Uterus (tissue), 4 donors: ENCODE measurements at places on chromosomes 5 and 9.

DNA sequence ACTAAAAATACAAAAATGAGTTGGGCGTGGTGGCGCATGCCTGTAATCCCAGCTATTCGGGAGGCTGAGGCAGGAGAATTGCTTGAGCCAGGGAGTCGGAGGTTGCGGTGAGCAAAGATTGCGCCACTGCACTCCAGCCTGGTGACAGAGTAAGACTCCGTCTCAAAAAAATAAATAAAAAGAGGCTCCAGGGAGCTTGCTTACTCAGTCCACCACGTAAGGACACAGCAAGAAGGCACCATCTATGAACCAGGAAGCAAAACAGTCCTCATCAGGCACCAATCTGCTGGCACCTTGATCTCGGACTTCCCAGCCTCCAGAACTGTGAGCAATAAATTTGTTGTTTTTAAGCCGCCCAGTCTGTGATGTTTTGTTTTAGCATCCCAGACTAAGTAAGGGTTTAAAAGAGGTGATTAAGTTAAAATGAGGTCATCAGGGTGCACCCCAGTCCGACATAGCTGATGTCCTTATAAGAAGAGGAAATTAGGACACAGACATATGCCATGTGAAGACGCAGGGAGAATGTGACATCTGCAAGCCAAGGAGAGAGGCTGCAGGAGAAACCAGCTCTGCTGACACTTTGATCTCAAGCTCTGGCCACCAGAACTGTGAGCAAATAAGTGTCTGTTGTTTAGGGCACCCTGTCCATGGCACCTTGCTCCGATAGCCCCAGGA is 45.9 kb downstream of the C9orf50 start:
- no peak overlapping the region for H3K4me3 ChIP-seq
- no peaks in the 10 kb centered on the region for H3K36me3 ChIP-seq
- no peak for DNase-seq
- no peaks in the 10 kb centered on the region for H3K4me1 ChIP-seq

DNA sequence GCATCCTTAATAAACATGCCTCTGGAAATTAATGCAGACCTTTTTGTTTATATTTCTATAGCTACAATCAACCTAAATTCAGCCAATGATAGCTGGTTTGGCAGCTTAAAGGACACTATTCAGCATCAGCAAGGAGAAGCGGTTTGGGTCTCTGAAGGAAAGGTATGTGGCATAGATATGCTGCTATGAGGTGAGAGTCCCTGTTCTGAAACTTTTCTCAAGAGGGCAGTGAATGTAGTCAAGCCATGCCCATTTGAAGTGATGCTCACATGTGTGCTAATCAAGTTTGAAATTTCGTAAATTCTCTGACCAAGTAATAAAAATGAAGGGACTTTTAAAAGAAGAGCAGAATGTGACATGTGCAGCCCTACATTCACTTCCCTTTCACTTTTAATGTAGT is 72.6 kb downstream of the TJP2 start:
- no peak overlapping the region for H3K4me3 ChIP-seq
- no peaks in the 10 kb centered on the region for H3K4me1 ChIP-seq
- no peaks in the 10 kb centered on the region for H3K36me3 ChIP-seq
- DNase-seq, result no peak

DNA sequence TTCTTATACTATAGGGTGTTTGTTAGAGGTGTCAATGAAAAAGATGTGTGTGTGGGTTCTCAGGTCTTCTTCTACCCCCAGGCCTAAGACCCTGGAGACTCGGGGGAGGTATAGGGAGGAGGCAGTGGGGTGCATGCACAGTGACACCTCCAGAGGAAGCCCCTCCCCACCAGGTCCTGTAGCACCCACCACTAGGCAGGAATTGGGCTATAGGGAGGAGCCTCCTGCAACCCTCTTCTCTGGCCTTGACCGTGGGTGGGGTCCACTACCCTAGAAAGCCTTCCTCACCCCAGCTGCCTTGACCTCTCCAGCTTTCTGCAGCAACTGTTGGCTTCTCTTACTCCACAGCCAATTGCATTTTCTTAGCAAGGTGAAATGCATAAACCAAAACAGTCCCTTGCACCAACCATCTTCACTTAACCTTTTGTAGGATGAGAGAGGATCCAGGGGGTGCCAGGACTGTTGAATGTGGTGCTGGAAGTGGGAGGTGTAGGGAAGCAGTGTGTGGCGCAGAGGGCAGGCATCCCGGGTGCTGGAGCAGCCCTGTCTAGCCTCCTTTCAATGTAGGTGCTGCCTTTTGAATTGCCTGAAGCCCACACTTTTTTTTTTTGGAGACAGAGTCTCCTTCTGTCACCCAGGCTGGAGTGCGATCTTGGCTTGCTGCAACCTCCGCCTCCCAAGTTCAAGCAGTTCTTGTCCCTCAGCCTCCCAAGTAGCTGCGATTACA is 128.5 kb downstream of the RGS3 start:
- no peak overlapping the region for H3K4me3 ChIP-seq
- no peak for DNase-seq
- no peaks in the 10 kb centered on the region for H3K4me1 ChIP-seq
- H3K36me3 ChIP-seq, result no peaks in the 10 kb centered on the region
- H3K27me3 ChIP-seq, result no peaks in the 10 kb centered on the region
- peak overlapping the region; percentile 17 for H3K27ac ChIP-seq

DNA sequence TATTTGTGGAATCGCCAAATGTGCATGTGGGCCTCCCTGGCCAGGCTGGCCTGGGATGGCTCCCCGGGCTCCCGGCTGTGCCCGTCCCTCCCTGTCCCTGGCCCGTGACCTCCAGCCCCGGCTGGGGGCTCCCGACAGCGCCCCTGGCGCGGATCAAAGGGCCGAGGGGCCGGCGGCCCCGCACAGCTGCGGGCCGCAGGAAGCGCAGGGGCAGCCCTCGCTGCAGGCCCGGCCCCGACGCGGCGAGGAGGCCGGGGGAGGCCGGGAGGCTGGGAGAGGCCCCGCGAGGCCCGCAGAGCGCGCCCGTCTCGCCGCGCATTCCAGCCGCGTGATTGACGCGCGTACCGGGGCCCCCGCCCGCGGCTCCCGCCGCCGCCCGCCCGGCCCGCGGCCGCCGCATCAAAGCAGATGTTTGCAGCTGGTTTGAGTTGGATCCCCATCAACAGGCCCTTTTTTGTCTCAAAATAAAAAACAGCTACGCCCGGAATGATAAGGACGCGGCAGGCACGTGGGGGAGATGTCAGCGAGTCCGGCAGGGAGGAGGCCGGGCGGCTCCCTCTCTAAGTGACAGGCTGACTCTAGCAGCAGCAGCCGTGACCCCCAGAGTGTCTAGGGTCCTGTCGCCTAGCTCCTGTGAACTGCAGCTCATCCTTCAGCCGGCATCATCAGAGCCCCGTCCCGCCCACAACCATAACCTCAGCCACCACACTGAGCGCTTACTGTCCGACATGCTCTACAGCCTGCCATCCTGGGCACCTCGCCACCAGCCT is 69.4 kb downstream of the LMX1B start:
- no peak overlapping the region for H3K4me3 ChIP-seq
- peaks cover 5% of the 10 kb centered on the region for H3K27me3 ChIP-seq
- no peak overlapping the region for H3K27ac ChIP-seq
- H3K36me3 ChIP-seq, result no peaks in the 10 kb centered on the region
- DNase-seq, result no peak
- peaks cover 8% of the 10 kb centered on the region for H3K4me1 ChIP-seq

- no peak for DNase-seq
- no peak overlapping the region for H3K4me3 ChIP-seq
- H3K4me1 ChIP-seq, result no peaks in the 10 kb centered on the region
- no peaks in the 10 kb centered on the region for H3K36me3 ChIP-seq
These were observed 509.7 kb downstream of the PSAT1 start for GRCh38 chr9:78806492-78807160.

- H3K27ac ChIP-seq, result peak overlapping the region; percentile 6
- DNase-seq, result peak; percentile 70
- no peaks in the 10 kb centered on the region for H3K36me3 ChIP-seq
- H3K27me3 ChIP-seq, result no peaks in the 10 kb centered on the region
These were observed 70.3 kb upstream of the SH3PXD2B start for GRCh38 chr5:172524573-172525021.

DNA sequence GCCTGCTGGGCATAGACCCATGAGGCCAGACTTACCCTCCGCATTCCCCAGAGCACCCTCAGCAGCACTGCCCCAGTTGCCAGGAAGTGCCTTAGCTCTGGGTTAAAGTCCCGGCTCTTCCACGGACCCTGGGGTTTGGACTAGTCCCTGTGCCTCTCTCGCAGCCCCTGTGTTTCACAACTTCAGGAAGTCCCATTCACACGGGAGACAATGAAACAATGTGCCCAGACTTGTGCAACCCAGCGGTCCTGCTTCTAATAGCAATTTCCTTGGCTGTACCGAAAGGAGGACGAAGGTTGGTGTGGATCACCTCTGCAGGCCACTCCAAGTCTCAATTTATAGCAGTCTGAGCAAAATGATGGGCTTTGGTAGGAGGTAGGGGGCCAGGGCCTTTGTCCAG is 41.8 kb upstream of the FAT2 start:
- DNase-seq, result no peak
- H3K36me3 ChIP-seq, result no peaks in the 10 kb centered on the region
- no peaks in the 10 kb centered on the region for H3K4me1 ChIP-seq
- no peak overlapping the region for H3K27ac ChIP-seq

DNA sequence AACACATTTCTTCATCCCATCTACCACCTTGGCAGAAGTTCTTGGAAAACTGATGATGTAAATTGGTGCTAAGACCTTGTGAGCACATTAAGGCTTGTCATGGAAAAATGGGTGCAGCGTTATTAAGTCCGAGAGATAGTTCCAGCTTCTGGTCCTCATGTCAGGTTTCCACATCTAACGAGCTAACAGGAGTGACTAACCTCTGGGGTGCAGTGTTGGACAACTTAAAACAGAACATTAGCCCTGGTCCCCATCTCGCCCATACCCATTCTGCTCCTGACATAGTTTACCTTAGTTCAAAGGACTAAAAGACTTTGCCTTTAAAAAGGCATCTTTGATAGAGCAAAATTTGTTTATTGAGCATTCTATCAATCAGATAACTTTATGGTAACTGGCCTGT is 128.0 kb downstream of the SLC1A3 start:
- no peaks in the 10 kb centered on the region for H3K27me3 ChIP-seq
- H3K4me3 ChIP-seq, result no peak overlapping the region
- no peak for DNase-seq

GRCh38 chr9:33106372-33106771 is 29.9 kb upstream of the SMU1 start:
- H3K27ac ChIP-seq, result peak overlapping the region; percentile 78
- H3K36me3 ChIP-seq, result no peaks in the 10 kb centered on the region
- H3K4me3 ChIP-seq, result no peak overlapping the region
- H3K27me3 ChIP-seq, result no peaks in the 10 kb centered on the region
- H3K4me1 ChIP-seq, result peaks cover 6% of the 10 kb centered on the region
- no peak for DNase-seq

DNA sequence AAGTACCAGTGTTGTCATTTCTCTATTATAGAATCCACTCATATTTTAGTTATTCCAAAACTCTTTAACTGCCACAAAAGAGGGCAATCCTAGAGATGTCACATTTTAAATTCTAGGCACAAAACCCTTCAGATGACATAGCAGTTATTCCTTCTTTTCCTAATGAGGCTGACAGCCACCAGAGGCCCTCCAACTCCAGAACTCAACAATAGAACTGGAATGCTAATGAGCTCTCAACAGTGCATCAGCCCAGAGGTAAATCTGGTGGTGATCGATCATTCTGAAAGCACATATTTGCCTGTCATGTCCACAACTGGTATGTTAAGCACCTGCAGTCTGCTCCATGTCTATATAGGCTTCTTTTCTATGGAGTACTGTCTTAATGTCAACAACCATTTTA is 40.2 kb upstream of the RAB3C start:
- H3K27me3 ChIP-seq, result no peaks in the 10 kb centered on the region
- no peak overlapping the region for H3K27ac ChIP-seq
- no peak overlapping the region for H3K4me3 ChIP-seq
- DNase-seq, result no peak
- H3K36me3 ChIP-seq, result no peaks in the 10 kb centered on the region

- H3K27ac ChIP-seq, result no peak overlapping the region
- no peaks in the 10 kb centered on the region for H3K4me1 ChIP-seq
- H3K4me3 ChIP-seq, result no peak overlapping the region
- DNase-seq, result no peak
- H3K27me3 ChIP-seq, result no peaks in the 10 kb centered on the region
These were observed 35.1 kb downstream of the LPAR1 start for GRCh38 chr9:111003182-111003581.

- H3K27me3 ChIP-seq, result no peaks in the 10 kb centered on the region
- no peak overlapping the region for H3K4me3 ChIP-seq
- H3K4me1 ChIP-seq, result no peaks in the 10 kb centered on the region
These were observed 27.4 kb upstream of the CEP120 start for GRCh38 chr5:123450640-123451039.

DNA sequence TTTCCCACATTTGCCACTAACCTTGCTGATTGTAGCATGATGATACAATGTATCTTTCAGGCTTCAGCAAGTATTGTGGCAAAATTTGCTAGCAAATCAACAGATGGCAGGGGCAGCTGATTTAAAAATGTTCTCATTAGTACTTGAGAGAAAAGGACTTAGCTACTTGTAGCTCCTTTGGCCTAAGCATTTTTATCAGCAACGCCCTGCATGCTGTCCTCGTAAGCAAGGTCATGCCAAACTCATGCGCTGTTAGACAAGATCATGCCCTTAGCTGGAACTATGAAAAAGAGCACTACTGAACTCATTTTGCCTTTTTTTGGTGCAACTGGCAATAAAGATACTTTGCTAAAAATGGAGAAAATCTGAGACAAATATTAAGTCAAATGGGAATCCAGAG is 197.1 kb downstream of the ICE1 start:
- no peaks in the 10 kb centered on the region for H3K4me1 ChIP-seq
- H3K36me3 ChIP-seq, result no peaks in the 10 kb centered on the region
- no peak overlapping the region for H3K4me3 ChIP-seq
- no peak overlapping the region for H3K27ac ChIP-seq
- H3K27me3 ChIP-seq, result no peaks in the 10 kb centered on the region
- DNase-seq, result no peak

GRCh38 chr5:169165052-169165451 is 135.9 kb downstream of the SLIT3 start:
- H3K36me3 ChIP-seq, result no peaks in the 10 kb centered on the region
- H3K4me3 ChIP-seq, result no peak overlapping the region
- no peaks in the 10 kb centered on the region for H3K4me1 ChIP-seq
- H3K27ac ChIP-seq, result no peak overlapping the region
- no peak for DNase-seq

DNA sequence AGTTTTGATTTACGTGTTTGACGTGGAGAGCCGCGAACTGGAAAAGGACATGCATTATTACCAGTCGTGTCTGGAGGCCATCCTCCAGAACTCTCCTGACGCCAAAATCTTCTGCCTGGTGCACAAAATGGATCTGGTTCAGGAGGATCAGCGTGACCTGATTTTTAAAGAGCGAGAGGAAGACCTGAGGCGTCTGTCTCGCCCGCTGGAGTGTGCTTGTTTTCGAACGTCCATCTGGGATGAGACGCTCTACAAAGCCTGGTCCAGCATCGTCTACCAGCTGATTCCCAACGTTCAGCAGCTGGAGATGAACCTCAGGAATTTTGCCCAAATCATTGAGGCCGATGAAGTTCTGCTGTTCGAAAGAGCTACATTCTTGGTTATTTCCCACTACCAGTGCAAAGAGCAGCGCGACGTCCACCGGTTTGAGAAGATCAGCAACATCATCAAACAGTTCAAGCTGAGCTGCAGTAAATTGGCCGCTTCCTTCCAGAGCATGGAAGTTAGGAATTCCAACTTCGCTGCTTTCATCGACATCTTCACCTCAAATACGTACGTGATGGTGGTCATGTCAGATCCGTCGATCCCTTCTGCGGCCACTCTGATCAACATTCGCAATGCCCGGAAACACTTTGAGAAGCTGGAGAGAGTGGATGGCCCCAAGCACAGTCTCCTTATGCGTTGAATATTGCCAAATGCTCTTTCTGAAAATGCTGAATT is 850 bp downstream of the RRAGA start:
- H3K36me3 ChIP-seq, result no peaks in the 10 kb centered on the region
- H3K4me1 ChIP-seq, result peaks cover 11% of the 10 kb centered on the region
- H3K4me3 ChIP-seq, result peak overlapping the region; percentile 55
- peak overlapping the region; percentile 96 for H3K27ac ChIP-seq
- no peak for DNase-seq
